NCI-H187 treated with DMSO at 0.1 percent for 48 hours (cell line): ENCODE measurements at places on chromosomes 5 and 9.

DNA sequence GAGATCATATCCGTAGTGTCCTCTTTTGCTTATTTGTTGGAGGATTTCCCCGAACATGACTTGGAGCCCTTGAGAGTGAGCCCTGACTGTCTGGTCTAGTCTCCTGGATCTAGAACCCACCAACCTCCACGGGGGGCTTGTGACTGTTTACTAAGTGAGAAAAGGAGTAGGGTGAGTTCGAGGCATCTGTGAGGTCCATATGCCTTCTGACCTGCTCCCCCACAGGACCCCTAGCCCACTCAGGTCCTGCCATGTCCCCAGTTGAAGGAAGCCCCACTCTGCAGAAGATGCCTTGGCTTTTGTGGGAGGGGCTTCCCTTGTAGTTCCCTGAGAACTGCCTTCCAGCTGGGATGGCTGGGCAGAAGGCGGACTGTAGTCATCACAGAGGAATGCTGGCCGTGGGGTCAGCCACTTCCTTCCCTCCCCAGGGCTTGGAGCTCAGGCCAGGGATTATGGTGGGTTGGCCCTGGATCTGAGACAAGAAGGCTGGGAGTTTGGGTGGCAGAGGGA is 7.0 kb upstream of the IRF1 start:
- no peak for DNase-seq

DNA sequence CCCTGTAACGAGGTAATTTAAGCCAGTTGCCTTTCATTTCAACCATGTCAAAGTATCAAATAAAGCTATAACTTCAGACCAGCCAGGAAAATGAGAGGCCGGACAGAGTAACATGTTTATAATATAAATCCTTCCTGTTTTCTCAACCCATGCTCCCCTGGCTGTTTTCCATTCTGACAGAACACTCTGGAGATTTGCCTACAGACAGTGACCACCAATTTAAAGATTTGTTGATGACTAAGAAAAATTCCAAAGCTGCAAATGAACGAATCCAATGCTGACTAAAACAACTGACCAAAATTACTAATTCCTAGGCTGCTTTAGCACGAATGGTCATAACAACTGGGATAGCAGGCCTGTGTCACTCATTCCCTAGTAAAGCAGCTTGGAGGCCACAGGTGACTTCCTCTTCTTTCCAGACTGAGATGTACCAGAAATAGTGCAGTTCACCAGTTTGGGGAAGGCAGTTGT is 141.4 kb downstream of the AOPEP start:
- no peak for DNase-seq

DNA sequence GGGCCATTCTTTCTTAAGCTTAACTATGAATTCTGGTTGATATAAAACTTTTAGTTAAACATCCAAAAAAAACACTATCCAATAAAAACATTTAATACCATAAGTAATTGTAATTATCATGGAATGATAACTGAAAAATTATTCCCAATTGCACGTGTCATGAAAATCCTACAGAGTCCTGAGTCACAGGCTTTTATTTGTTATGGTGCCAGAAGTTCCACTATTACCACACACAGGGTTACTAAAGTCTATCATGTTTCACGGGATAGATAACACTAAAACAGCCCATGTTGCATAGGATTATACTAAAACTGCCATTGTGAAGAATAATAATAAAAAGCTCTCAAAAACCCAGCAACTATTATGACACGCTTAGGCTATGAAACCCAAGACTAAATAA is 1381.8 kb downstream of the EFNA5 start:
- no peak for DNase-seq

- DNase-seq: no peak
Observed at GRCh38 chr9:93131599-93132286, 2.3 kb downstream of the NINJ1 start.

- no peak for DNase-seq
Observed at GRCh38 chr5:138951986-138952735, 77.0 kb upstream of the LRRTM2 start.

- no peak for DNase-seq
Observed at GRCh38 chr9:108776920-108777639, 78.7 kb downstream of the ACTL7B start.

DNA sequence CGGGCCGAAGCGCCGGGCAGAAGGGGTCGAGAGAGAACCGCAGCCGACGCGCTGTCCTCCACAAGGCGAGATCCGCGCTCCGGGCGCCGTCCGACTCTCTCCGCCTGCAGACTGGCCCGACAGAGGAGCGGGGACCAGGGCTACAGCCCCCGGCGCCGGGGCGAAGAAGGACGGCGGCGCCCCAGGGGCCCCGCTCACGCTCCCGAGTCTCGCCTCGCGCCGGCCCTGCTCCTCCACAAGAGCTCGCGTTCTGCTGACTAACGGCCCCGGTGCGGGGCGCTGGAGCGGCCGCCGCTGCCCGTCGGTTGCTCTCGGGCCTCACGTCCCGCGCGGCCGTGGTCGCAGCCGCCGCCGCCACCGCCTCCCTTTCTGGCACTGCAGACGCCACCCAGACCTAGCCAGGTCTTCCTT is 338 bp downstream of the ABHD17B start:
- DNase-seq: no peak

DNA sequence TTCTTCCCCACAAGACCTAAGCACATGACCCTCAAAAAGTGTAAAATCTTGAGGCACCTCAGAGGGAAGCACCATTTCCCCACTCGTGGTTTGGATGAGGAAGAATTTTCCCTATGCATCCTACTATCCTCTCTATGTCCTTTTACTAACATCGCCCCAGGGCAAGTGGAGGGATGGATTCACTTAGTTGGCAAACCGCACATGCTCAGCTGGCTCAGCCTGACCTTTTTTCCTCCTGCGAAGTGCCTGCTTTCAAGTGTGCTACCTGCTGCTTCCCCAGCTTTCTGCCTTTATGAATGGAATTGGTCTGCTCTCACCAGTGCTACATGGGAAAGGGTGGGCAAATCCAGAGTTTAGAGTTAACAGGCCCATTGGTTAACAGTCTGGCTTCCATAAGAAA is 56.6 kb upstream of the IFNK start:
- DNase-seq: no peak

GRCh38 chr5:115284021-115284420 is 12.4 kb downstream of the CCDC112 start:
- no peak for DNase-seq

GRCh38 chr9:96256800-96257199 is 45.2 kb downstream of the HSD17B3 start:
- no peak for DNase-seq

DNA sequence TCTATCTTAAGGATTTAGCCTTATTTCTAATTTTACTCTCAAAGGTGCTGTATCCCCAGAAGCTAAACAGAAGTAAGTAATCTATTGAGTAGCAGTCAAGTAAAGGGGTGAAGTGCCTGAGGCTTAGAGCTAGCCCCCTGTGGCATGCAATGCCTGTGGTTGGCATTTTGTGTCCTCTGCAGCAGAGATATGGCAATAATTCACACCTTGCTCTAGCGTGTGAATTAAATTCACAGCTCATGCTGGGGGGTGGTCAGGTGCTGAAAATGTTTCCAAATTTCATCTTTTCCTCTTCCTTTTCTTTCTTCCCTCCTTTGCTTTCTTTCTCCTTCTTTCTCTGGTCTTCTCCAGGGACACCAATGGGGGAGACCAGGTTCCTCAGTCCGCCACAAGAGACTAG is 262.1 kb downstream of the GABRB2 start:
- DNase-seq: no peak

GRCh38 chr9:72524820-72525540 is 3.6 kb downstream of the TMC1 start:
- DNase-seq: no peak

DNA sequence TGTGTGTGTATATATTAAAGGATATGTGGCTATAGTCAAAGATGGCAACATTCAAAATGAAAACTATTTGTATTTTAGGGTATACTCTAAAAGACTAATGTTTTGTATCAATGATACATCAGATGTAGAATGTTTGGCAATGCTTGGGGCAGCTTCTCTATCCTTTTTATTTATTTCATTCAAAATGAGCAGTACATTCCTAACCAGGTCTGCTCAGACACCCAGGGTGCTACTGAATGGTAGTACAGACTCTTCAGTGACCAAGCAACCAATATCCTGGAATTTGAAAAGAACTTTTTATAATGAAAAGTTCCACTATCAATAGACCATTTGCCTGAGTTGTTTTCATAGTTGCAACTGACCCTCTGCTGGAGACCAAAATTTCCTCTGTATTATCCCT is 23.9 kb downstream of the MEGF9 start:
- DNase-seq: no peak

- no peak for DNase-seq
Observed at GRCh38 chr5:139378941-139379361, 4.1 kb downstream of the SLC23A1 start.

DNA sequence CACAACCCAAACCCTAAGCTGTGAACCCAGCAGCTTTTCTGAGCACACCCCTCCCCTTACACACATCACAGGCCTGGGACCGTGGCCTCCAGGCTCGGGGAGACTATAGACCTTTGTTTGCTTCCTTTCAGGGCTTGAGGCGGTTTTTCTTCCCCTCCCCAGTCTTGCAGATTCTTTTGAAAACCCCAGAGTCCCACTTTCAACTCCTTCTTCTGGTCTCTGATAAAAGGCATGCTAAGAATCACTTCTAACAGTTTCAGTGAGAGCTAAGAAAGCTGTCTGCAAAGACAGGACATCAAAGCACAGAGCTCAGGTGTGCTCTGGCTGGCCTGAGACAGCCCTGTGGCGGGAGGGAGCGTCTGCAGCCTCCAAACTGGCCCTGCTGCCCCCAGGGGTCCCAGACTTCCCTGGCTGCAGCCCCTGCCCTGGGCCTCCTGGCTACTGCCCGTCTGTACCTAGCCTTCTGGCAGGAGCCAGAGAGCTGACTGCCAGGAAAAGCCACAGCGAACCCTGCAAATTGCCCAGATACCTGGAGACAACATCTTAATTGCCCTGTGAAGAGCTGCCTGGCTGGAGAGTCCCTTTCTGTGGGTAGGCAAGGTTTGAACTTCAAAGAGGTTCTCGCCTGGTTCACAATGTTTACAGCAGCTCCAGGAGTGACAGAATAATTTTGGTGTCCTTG is 138.9 kb downstream of the GADD45G start:
- no peak for DNase-seq

- DNase-seq: no peak
Observed at GRCh38 chr5:66949066-66949465, 247.5 kb downstream of the CD180 start.

DNA sequence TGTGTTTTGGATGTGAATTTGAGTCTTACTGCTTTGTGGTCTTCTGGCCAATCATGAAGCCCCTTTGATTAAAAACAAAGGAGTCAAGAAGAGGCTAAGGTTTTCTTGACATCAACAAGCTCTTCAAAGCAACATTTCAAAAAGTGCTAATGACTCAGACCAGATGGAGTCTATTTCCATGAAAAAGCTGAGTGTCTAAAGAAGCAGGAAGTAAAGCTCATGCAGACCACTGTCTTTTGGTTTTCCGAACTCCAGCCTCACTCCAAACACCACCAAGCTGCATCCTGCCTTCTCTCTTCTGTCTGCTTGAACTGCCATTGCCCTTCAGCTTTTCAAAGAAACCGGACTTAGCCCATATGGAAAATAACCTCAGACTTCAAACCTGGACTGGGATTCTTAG is 115.2 kb downstream of the PRDM6 start:
- no peak for DNase-seq

DNA sequence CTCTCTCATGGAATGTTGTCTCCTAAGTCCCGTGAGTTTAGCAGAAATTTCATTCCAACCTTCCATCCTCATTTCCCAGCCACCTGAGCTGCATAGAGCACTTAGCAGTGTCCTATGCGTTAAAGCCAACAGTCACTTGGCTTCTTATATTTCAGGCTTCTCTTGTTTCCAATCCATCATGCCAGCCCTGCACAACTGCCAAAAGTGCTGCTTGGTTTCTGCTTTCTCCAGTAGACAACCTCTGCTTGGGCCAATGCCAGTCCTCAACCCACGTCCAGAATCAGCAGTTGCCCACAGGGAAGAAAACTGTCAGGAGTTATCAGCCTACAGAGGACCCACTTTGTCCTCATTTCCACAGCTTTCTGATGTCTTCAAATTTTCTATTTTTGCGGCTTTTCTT is 42.5 kb downstream of the KCNIP1 start:
- no peak for DNase-seq

DNA sequence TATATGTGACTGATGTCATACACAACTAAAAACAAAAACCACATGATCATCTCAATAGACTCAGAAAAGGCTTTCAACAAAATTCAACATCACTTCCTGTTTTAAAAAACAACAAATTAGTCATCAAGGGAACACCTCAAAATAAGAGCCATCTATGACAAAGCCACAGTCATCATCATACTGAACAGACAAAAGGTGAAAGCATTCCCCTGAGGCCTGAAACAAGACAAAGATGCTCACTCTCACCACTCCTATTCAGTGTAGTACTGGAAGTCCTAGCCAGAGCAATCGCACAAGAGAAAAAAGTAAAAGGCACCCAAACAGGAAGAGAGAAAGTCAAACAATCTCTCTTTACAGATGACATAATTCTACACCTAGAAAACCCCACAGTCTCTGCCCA is 893.5 kb upstream of the EDIL3 start:
- no peak for DNase-seq

DNA sequence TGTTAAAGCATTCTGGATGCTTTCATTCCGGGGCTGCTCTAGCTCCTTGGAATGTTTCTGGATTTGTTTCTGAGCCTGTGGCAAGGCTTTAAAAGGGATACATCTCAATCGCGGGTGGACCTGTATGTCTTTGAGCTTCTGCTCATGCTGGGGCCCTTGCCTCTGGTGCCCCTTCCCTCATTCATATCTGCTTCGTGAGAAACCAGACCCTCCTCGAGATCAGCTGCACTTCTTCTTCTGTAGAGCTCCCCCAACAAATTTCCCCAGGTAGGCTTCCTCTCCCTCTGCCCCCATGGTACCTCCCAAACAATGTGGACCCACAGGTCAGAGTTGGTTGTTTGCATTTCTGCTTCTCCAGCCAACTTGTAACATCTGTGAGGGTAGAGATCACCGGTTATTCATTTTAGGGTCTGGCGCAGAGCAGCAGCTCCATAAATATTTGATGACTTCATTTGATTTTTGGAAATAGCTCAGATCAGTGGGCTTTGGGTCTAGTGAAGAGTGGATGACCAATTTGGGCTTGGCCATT is 6.6 kb downstream of the ZNF618 start:
- DNase-seq: no peak

DNA sequence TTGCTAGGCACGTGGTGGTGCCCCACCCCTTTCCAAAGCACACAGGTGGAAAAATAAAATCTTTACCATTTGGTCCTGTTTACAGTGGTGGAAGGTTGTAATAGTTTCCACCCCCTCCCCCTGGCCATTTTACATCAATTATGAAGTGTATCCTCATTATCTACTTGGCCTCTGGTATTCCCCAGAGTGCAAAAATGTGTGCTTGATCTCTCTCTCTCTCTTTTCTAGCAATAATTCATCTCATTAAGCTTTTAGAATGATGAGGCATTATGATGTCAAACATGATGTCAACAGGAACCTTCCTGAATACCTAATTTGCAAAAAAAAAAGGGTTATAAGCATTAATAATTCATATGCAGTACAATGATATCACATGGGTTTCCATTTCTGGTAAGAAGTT is 3.1 kb downstream of the PDE8B start:
- no peak for DNase-seq
